ENCODE measurements at places on chromosomes 5 and 9. TPM values are rescaled to one million over a fixed set of nuclear protein-coding genes. Genes with fewer than 3 reads are reported as not detected.

DNA sequence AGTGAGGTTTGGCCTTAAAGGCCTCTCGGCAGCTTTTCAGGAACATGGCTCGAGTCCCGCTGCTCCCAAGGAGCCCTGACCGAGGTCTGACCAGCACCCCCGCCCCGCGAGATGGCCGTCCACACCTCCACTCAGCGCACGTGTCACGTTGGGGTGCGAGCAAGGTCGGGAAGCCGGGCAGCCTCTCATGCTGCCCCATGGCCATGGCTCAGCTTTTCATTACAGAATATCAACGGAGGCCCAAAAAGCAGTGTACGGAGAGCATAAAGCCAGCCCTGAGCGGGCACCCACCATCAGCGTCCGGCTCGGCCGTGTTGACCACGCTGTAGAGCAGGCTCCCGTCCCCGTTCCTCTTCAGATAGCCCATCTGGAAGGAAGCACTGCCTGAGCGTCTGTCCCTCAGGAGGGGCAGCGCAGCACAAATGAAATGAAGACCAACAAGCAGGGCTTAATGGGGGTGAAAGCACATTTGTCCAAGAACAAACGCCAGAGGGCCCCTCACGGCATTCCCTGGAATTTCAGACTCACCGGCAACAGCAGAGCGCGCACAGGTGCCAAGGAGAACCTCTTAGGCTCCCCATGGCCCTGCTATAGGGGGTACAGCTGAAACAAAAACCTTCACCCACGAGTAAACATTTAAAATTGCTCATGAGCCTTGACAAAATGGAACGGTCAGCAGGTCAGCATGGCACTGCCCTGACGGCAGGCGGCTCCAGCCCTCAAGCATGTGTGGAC lies 11.6 kb downstream of the BRD9 start:
- peaks cover 26% of the 10 kb centered on the region for H3K4me1 ChIP-seq
- no peak for DNase-seq
- H3K27me3 ChIP-seq: no peaks in the 10 kb centered on the region
- peaks cover 77% of the 10 kb centered on the region for H3K36me3 ChIP-seq
- no peak overlapping the region for H3K27ac ChIP-seq
- H3K4me3 ChIP-seq: no peak overlapping the region

DNA sequence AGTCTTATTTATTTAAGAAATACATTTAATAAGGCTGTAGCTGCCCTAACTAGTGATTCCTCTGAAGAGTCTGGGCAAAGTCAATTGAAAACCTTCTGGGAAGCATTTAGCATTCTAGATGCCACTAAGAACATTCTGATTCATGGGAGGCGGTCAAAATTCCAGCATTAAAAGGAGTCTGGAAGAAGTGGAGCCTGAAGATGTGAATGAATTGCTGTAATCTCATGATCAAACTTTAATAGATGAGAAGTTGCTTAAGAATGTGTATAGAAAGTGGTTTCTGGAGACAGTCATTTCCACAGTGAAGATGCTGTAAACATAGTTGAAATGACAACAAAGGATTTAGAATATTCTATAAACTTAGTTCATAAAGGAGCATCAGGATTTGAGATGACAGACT lies 61.4 kb downstream of the WDR41 start:
- no peak overlapping the region for H3K27ac ChIP-seq
- DNase-seq: no peak
- peaks cover 13% of the 10 kb centered on the region for H3K36me3 ChIP-seq
- no peaks in the 10 kb centered on the region for H3K4me1 ChIP-seq
- no peaks in the 10 kb centered on the region for H3K27me3 ChIP-seq
- no peak overlapping the region for H3K4me3 ChIP-seq

DNA sequence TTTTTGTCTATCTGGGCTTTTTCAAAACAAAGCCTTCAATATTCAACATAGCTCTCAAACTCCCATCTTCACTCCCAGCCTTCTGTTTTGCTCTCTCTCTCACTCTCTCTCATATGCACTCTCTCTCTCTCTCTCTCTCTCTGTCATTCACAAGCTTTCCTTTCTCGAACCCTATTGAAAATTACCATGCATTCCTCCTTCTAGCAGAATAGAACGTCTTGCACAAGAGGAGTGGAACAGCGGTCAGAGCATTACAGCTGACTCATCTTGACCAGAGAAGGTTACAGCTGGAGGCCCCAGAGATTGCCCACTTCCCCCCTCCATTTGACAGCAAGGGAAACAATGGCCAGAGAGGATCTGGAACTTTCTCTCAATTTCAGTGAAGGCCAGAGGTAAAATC lies 51.0 kb upstream of the LIFR start:
- DNase-seq: no peak
- H3K4me3 ChIP-seq: no peak overlapping the region
- no peak overlapping the region for H3K27ac ChIP-seq
- H3K27me3 ChIP-seq: no peaks in the 10 kb centered on the region
- no peaks in the 10 kb centered on the region for H3K4me1 ChIP-seq
- no peaks in the 10 kb centered on the region for H3K36me3 ChIP-seq

- H3K27me3 ChIP-seq: no peaks in the 10 kb centered on the region
- H3K27ac ChIP-seq: no peak overlapping the region
- no peaks in the 10 kb centered on the region for H3K36me3 ChIP-seq
- peaks cover 10% of the 10 kb centered on the region for H3K4me1 ChIP-seq
- DNase-seq: no peak
Measured at GRCh38 chr9:133527444-133527920, 2.7 kb upstream of the MYMK start.

DNA sequence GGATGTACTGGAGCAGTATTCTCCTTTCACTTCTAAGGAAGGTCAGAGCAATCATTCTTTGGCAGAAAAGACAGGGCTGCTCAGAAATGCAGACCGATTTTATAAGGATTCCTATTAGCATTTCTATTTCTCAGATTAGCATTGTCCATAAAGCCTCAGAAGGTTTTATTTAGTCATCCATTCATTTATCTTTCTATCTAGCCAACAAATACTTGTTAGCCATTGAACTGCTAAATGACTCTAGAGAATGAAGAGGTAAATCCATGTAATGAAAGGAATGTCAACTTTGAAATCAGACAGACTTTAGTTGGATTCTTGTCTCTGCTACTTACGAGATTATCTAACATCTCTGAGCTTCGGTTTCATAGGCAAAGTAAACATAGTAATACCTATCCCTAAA lies 165.2 kb downstream of the SLC25A46 start:
- peaks cover 4% of the 10 kb centered on the region for H3K27me3 ChIP-seq
- H3K27ac ChIP-seq: no peak overlapping the region
- no peaks in the 10 kb centered on the region for H3K36me3 ChIP-seq
- H3K4me1 ChIP-seq: no peaks in the 10 kb centered on the region
- no peak overlapping the region for H3K4me3 ChIP-seq

DNA sequence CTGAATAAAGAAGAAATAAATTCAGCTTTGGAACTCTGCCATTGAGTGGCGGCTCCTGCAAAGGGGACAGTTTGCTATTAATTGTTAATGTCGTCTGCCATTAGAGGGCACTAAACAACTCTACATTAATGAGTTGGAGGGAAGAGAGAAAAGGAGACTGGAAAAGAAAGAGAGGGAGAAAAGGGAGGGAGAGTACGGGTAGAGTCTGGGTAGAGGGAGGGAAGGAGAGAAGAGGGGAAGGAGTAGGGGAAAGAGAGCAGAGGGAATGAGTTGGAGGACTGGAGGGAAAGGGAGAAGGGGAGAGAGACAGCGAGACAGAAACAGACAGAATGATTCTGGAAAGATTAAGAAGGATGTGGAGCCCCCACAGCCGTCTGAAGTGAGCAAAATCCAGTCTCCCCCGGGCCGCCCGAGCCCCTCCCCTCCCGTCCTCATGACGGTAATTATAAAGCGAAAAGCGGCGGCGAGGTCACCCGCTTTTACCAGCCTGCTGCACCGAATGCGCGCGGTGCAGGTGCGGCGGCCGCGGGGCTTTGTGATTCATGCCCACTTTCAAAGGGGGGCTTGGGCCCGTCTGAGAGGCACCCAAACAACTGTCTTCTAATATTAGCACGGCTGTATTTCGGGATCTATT lies 1.9 kb upstream of the FST start:
- no peak for DNase-seq
- peaks cover 59% of the 10 kb centered on the region for H3K27me3 ChIP-seq
- no peak overlapping the region for H3K27ac ChIP-seq
- peak overlapping the region; percentile 44 for H3K4me3 ChIP-seq
- no peaks in the 10 kb centered on the region for H3K36me3 ChIP-seq

DNA sequence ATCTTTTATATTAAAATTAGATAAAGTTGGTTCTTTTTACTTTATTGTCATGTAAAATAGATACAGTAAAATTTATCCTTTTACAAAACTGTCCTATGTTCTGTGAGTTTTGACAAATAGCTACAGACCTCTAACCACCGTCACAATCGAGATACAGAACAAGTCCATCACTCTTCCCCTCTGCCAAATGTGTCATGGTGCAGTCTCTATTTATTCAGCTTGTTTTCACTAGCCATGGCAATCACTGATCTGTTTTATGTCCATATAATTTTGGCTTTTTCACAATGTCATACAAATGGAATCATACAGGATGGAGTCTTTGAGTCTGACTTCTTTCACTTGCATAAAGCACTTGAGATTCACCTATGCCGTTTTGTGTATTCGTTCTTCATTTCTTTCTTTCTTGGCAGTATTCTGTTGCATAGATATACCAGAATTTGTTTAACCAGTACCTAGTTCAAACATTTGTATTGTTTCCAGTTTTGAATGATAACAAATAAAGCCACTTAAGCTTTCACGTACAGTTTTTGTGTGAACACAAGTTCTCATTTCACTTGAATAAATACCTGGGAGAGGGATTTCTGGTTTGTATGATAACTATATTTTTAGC lies 273.2 kb upstream of the MPDZ start:
- H3K4me1 ChIP-seq: no peaks in the 10 kb centered on the region
- no peak overlapping the region for H3K27ac ChIP-seq
- no peaks in the 10 kb centered on the region for H3K36me3 ChIP-seq
- no peak for DNase-seq

DNA sequence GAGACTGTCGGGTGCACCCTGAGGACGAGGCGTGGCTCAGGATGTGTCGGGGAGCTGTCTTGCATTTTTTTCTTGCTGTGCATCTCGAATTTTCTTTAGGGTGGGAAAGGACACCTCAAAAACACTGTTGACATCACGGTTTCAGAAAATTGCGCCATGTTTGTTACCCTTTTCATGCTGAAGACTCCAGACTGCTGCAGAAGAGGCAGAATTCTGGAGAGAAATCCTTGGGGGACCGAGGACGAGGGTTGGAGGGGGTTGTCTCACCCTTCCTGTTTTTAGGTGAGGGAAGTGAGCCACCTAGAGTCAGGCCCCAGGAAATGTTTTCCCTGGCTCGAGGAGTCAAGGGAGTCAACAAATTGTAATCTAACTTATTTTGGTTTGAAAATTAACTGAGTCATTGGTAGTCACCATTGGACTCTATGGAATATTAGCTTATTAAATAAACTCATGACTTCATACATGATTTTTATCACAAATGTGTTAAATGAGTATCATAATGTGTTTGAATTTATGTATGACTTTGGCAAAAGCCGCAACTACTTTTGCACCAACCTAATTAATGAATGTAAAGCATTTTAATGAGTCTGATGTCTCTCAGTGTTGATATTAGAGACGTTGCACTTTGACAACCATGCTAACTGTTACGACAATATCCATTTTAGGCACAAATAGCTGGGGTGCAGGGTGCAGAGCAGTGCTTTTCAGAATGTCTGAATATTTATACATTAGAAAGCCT lies 724 bp upstream of the LYSMD3 start:
- peak overlapping the region; percentile 95 for H3K27ac ChIP-seq
- peaks cover 2% of the 10 kb centered on the region for H3K36me3 ChIP-seq
- H3K4me1 ChIP-seq: peaks cover 12% of the 10 kb centered on the region
- H3K27me3 ChIP-seq: peaks cover 7% of the 10 kb centered on the region

The PRSS3 gene
- not detected for total RNA-seq

DNA sequence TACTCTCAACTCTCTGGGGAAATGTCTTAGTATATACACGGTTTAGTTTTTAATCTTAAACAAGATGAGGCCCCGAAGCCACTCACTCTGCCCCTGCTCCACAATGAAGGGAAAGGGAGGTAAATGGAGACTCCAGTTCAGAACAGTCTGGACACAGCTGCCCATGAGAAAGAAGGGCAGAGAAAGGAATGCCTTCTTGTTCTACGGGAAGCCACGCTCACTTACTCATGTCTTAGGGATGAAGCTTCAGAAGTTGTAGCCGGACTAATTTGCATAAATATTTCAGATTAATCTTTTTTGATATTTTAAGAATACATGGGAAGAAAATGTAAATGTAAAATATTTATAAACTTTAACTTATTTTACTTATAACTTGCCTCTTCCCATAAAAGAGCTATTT lies 94.0 kb downstream of the COL23A1 start:
- DNase-seq: no peak
- no peaks in the 10 kb centered on the region for H3K36me3 ChIP-seq
- H3K4me3 ChIP-seq: no peak overlapping the region
- no peaks in the 10 kb centered on the region for H3K4me1 ChIP-seq

DNA sequence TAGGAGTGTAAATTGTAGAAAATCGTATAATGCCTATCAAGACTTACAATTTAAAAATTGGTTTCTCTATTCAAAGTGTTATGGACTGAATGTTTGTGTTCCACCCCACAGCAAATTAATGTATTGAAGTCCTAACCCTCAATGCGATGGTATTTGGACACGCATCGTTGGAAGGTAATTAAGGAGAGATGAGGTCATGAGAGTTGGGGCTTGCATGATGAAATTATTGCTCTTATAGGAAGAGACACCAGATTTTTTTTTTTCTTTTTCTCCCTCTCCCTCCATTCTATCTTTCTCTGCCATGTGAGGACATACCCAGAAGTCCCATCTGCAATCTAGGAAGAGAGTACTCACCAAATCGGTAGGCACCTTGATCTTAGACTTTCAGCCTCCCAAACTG lies 189.2 kb downstream of the MAN2A1 start:
- no peaks in the 10 kb centered on the region for H3K27me3 ChIP-seq
- H3K4me1 ChIP-seq: peaks cover 2% of the 10 kb centered on the region
- H3K36me3 ChIP-seq: no peaks in the 10 kb centered on the region
- no peak overlapping the region for H3K4me3 ChIP-seq

GRCh38 chr5:137843676-137844299 lies 23.9 kb upstream of the MYOT start:
- no peaks in the 10 kb centered on the region for H3K36me3 ChIP-seq
- no peak overlapping the region for H3K4me3 ChIP-seq
- no peaks in the 10 kb centered on the region for H3K27me3 ChIP-seq
- DNase-seq: no peak

GRCh38 chr5:61658592-61659008 lies 326.5 kb downstream of the ZSWIM6 start:
- peak; percentile 67 for DNase-seq
- H3K27me3 ChIP-seq: no peaks in the 10 kb centered on the region
- H3K4me1 ChIP-seq: no peaks in the 10 kb centered on the region
- H3K4me3 ChIP-seq: no peak overlapping the region

Data from CD4-positive, alpha-beta T cell (primary cell).